ENCODE measurements at places on chromosomes 11 and 22.

- DNase-seq, result no peak
Measured at GRCh38 chr11:6062691-6063358, 32.3 kb upstream of the OR56A1 start.

DNA sequence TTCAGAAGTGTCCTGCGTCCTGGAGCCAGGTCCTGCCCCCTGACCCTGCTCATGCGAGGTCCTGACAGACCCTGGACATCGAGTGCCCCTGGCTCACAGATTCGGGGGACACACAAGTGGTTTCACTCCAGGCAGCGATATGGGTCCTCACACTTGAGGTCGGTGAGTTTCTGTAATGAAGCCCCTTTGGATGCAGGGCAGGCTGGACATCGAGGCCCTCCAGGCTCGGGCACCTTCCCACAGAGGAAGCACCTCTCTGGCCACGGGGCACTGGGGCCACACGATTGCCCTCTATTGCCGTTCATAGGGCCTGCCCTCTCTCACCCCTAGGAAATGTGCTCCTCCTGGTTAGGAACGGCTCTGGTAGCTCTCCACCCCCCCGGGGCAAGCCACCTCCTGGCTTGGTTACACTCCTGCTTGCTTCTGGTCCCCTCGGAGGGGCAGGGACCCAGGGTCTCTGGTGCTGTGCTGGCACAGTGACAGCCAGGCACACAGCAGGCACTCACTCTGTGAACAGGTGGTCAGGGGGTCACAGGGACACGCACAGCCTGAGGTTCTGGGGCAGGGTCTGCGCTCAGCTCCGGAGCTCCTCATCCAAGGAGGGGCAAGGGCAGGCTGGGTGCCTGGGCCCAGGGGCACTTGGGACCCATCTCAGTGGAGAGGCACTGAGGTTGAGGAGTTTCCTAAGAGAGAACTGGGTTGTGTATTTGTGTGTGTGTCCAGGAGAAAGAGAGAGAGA, 907.7 kb downstream of the BRD1 start:
- no peak for DNase-seq

DNA sequence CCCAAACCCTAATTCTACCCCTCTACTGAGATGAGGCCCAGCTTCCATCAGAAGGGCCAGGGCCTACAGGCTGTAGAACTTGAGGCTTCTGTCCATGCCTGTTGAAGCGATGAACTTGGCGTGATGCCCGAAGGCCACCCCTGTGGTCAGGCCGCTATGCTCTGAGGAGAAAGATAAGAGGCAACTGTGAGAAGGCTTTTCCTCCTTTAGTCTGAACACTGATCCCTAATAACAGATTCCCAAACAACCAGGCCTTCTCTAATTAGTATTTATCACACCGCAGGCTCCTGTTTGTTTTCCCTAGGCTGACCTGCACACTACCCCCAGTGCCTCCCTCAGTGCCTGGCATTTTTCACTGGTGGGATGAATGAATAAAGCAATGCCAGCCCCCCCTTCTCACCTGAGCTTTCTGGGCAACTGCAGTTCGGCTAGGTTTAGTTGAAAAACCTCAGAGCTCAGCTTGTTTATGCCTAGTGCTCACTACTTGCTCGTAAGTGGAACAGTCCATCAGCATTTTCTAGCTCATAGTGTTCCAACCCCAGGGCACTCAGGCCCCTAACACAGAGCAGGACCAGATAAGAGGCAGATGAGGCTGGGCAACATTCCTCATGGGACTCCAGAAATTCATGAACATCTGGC, 15.2 kb downstream of the PRPF19 start:
- no peak for DNase-seq

DNA sequence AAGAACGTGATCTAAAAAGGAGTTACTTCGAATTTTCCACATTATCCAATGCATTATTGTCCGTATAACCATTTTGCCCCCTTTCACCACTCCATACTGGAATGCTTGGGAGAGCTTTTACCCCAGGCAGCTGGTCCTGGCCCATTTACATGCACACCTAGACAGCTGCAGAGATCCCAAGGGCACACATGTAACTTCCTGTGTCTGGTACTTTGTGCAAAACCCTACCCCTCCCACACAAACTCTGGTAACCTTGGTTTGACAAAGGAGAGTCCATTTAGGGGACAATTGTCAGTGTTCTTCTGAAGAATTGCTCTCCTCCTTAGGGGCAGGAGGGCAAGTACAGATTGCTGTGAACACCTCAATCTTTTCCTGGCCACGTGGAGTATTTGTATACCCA, 57.3 kb upstream of the SORL1 start:
- DNase-seq, result no peak

DNA sequence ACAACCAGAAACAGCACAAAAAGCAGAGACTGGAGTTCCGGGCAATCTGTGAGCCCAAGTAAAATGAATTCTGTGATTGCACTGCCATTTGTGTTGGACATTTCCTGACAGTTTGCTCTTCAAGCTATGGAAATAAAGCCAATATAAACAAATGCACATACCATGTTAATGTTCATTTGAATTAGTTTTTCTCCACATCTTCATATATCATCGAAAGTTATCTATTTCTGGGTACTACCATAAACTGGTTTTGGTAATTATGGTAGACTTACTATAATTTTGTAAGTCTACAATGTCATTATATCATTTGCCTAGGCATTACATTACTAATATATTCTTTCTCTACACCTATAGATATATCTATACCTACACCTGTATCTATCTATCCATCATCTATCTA, at the start of gene OR5M11:
OR5M11 (minus strand) TSS at position 101 of the 400 bp plus-strand sequence; CDS start at position 101, 0 bp downstream.
- no peak for DNase-seq

- DNase-seq, result peak; percentile 28
Measured at GRCh38 chr11:117941163-117941707, 12.0 kb upstream of the TMPRSS13 start.

- no peak for DNase-seq
Measured at GRCh38 chr22:24059793-24060192, 48.7 kb downstream of the CABIN1 start.

DNA sequence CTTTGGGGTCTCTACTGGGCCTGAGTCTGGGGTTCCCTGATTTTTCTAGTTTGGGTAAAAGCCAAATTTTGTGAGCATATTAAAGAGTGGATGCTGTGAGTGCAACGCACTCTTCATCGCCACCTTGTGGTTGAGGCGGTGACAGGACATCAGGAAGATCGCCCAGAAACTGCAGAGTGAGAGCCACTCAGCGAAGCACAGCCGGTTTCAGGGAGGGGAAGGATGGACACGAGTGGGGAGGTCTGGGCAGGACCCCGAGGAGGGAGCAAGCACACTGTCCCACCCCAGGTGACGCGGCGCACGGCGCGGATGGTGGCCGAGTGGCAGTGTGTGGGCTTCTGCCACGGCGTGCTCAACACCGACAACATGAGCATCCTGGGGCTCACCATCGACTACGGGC, 9.1 kb downstream of the SELENOO start:
- DNase-seq, result peak; percentile 8

DNA sequence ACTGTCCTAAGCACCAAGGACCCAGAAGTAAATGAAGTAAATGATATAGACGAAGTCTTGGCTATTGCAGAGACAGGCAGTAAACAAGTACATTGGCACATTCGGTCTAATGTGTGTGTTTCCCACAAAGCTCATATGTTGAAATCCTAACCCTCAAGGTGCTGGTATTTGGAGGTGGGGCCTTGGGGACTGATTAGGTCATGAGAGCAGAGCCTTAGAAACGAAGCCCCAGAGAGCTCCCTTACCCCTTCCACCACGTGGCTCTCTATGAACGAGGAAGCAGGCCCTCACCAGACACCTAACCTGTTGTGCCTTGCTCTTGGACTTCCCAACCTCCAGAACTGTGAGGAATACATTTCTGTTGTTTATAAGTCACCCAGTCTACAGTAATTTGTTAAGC, 14.9 kb downstream of the CLMP start:
- DNase-seq, result no peak

DNA sequence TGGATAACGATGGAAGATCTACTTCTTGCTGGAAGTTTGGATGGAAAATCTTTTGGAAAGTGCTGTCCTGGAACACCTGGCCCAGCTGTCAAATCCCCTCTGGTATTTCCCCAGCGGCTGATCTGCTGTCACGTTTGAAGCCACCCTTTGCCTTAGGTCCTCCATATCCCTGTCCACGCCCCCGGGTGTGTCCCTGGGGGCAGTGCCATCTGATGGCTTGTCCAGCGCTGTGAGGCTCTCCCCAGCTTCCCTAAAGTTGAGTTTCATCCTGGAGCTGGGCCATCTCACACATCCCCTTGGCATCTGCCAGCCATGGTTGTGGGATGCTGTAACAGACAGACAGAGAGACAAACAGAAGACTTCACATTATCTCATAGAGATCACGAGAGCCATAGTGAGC, 3.1 kb upstream of the IGLL1 start:
- DNase-seq, result no peak

GRCh38 chr11:126140926-126141280, 70.5 kb downstream of the RPUSD4 start:
- DNase-seq, result peak; percentile 63

GRCh38 chr11:79547256-79547655, 106.4 kb upstream of the TENM4 start:
- DNase-seq, result no peak

GRCh38 chr22:41485033-41485432, 16.1 kb downstream of the ACO2 start:
- no peak for DNase-seq

DNA sequence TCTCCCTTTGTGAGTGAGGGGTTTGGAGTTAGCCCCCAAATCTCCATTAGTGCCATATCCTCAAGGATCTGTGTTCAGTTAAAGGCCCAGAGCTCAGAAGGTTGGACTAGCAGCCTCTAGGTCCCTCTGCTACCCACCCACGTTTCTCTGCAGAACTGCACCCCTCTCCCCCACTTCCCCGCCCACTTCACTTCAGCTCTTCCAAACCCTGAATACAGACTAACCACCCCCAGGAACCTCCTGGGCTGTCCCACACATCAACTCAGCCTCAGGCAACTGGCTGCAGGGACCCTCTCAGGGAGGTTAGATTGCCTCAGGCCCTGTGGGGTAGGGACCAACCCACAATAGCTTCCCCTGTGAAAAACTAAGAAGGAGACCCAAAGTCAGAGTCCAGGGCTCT, 840 bp downstream of the VPREB3 start:
- no peak for DNase-seq

DNA sequence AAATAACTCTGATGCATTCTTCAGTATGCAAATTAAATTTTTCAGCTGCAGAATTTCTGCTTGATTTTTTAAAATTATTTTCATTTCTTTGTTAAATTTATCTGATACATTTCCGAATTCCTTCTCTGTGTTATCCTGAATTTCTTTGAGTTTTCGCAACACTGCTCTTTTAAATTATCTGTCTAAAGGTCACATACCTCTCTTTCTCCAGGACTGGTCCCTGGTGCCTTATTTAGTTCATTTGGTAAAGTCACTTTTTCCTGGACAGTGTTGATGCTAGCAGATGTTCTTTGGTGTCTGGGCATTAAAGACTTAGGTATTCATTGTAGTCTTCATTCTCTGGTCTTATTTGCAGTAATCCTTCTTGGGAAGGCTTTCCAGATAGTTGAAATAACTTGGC, 577.4 kb upstream of the LUZP2 start:
- no peak for DNase-seq

- no peak for DNase-seq
Measured at GRCh38 chr11:69516526-69516925, 35.1 kb downstream of the LINC01488 start.

DNA sequence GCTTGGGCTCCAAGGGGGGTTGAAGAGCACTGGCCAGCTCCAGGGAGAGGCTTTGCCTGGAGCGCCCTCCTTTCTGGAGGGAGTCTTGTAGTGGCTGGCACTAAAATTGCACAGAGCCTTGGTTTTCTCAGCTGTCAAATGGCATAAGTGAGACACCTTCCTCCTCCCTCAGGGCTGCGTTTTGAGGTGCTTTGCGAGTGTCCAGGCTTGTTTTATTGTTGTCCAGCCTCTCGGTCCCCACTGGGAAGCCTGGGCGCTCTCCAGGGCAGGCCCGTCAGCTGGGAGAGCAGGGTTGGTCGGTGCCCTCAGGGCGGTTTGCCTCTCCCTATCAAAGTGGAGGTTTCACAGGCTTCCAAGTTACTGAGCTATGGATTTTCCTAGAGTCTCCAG, 149.3 kb upstream of the B3GAT1 start:
- DNase-seq, result no peak

DNA sequence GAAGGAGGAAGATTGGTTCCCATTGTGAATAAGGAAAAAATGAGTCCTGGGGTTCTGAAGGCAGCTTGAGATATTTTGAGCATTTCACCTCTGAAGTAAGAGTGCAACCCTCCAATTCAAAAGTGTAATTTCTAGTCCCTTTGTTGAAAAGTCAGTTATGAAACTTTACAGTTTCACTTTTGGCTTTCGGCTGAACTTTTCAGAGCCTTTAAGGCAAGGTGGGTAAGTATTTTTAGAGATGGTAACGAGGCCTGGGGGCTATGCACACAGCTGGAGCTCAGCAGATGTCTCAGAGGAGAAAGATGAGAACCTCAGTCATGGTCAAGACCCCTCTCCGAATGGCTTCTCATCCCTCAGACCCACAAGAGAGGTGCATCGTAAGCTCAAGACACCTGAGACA, 267.6 kb downstream of the KIRREL3 start:
- DNase-seq, result no peak

DNA sequence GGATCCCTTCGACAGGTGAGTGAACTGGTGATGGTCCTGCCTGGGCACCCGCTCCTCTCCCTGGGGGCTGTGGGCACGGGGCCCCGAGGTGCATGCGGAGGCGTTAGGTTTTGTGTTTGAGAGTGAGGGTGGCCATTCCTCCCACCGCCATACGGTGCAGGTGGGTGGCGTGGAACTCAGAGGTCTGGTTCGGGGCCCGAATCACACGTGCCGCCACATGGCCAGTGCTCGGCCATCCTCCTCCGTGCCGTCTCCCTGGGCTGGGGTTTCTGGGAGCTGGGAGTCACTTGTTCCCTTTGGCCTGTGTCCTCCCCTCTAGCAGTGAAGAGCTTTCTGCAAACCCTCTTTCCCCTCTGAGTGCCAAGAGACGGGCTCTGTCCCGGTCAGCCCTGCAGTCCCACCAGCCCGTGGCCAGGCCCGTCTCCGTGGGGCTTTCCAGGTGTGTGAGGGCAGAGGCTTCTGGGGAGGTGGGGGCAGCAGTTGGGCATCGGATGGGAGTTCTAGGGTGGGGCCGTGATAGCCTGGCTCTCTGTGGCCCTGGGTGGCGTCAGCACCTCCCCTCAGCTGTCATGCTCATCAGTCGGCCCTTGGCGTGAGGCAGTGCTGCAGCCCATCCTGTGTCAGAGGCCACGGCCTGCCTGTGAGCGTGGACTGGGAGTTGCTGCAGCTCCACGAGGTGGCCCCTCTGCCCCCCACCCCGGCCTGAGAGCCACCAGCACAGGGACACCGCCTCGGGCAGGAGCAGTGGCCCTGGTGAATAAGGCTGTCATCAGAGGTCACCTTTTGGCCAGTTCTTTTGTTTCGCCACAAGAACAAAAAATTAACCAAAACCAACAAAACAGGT, 10.2 kb downstream of the IRF7 start:
- no peak for DNase-seq

All from NCI-H2029 (cell line).